Lung (tissue), 17 donors: ENCODE measurements at places on chromosomes 7 and 10. TPM values are rescaled to one million over a fixed set of nuclear protein-coding genes. Genes with fewer than 3 reads are reported as not detected.

CALD1 gene
- 127 TPM for total RNA-seq

PWWP2B gene
- 20.1 TPM for total RNA-seq

FRMPD2 gene
- 11.3 TPM for total RNA-seq

SLC13A1 gene
- total RNA-seq: not detected

PRF1 gene
- total RNA-seq: 5.1 TPM
